Activated CD8-positive, alpha-beta memory T cell treated with anti-CD3 and anti-CD28 coated beads, Interleukin-2, amount 10 ng/mL, durations not matched to agents 7 days and 5 days (primary cell): ENCODE measurements at places on chromosomes 2 and 18. TPM values are rescaled to one million over a fixed set of nuclear protein-coding genes. Genes with fewer than 3 reads are reported as not detected.

DNA sequence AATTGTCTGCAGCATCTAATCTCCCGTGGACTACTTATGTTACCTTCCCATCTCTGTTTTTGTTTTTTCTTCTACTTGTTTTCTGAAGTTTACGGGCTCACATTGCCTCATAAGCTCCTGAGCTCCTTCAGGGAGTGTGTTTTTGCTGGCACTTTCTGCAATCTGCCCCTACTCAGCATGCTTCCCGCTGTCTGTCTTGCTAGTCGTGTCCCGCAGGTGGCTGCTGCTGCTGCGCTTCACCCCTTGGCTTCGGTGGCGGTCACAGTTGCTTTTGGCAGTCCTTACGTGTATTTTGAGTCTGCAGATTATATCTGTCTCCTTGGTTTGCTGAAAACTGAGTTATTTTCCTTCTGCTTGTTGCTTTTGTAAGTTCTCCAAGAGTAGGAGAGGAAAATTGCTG is 37.3 kb downstream of the FER1L5 start:
- DNase-seq = no peak
- no peak overlapping the region for H3K4me3 ChIP-seq
- H3K27ac ChIP-seq = no peak overlapping the region
- no peaks in the 10 kb centered on the region for H3K4me1 ChIP-seq
- no peaks in the 10 kb centered on the region for H3K36me3 ChIP-seq
- peaks cover 11% of the 10 kb centered on the region for H3K27me3 ChIP-seq

GRCh38 chr2:64338108-64338507 is 115.9 kb upstream of the LGALSL start:
- no peak overlapping the region for H3K4me3 ChIP-seq
- H3K27ac ChIP-seq = no peak overlapping the region
- no peaks in the 10 kb centered on the region for H3K36me3 ChIP-seq

- H3K4me1 ChIP-seq = peaks cover 12% of the 10 kb centered on the region
- peaks cover 75% of the 10 kb centered on the region for H3K27me3 ChIP-seq
- no peak for DNase-seq
- peak within 1 kb of the TSS; percentile 59 for H3K27ac ChIP-seq
- peak within 1 kb of the TSS; percentile 44 for H3K4me3 ChIP-seq
Observed at GRCh38 chr2:109128616-109129355, at the start of gene SH3RF3. Gene SH3RF3 (plus strand): TSS chr2:109129205.

GRHL1 gene
- total RNA-seq = 1.0 TPM

DNA sequence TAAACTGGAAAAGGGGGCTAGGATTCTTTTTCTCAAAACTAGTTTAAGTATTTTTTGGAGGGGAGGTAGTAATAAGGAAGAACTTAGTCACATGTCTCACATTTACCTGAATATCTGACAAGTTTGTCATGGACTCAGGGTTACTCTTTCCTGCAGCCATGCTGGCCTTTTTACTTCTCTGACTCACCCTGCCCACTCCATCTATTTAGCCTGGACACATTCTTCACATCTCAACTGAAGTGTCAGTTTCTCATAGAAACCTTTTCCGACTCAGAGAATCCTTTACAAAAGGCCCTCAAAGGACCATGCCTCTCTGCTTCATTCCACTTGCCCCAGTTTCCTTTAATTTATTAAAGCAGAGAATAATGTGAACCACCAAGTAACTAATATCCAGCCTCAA is 42.6 kb downstream of the SCN7A start:
- no peak for DNase-seq
- no peaks in the 10 kb centered on the region for H3K36me3 ChIP-seq
- no peaks in the 10 kb centered on the region for H3K27me3 ChIP-seq

DNA sequence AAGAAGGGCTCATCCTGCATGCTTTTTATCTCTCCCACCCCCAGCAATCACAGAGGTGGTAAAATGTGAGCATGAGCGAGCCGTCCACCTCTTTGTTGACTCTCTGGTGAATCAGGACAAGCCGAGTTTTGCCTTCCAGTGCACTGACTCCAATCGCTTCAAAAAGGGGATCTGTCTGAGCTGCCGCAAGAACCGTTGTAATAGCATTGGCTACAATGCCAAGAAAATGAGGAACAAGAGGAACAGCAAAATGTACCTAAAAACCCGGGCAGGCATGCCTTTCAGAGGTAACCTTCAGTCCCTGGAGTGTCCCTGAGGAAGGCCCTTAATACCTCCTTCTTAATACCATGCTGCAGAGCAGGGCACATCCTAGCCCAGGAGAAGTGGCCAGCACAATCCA is 19.5 kb downstream of the LIPG start:
- peaks cover 24% of the 10 kb centered on the region for H3K27me3 ChIP-seq
- no peak overlapping the region for H3K4me3 ChIP-seq
- H3K36me3 ChIP-seq = no peaks in the 10 kb centered on the region
- H3K27ac ChIP-seq = no peak overlapping the region

TBR1 gene
- total RNA-seq = not detected

DNA sequence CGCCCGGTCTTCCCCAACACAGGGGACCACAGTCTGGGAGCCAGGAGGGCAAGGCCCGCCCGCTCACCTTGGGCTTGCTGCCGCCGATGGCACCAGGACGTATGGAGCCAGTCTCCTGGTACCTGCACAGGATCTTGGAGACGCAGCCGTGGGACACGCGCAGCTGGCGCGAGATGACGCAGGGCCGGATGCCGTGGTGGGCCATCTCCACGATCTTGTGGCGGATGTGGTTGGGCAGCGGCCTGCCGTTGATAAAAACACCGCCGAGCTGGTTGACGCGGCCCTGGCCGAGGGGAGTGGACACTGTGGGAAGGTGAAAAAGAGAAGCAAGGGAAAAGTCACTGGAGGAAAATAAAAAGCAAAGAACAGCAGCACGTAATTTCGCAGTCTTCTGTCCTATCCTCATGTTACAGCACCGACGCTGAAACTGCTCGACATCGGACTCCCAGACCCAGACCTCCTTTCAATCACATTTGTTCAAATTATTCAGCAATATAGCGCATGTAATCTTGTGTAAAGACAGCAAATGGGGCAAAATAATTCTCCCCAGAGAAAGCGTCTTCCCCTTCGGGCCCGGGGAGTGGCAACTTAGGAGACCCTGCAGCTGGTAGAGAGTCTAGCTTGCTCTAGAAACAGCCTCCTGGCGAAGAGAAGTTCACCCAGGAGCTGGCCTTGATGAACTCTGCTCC is 1.7 kb downstream of the PAX3 start:
- H3K4me1 ChIP-seq = peaks cover 15% of the 10 kb centered on the region
- DNase-seq = no peak
- H3K4me3 ChIP-seq = no peak overlapping the region
- peaks cover 3% of the 10 kb centered on the region for H3K36me3 ChIP-seq

EVX2 gene
- not detected for total RNA-seq

GRCh38 chr2:25514043-25514637 is 159.2 kb downstream of the DTNB start:
- peaks cover 30% of the 10 kb centered on the region for H3K4me1 ChIP-seq
- peaks cover 13% of the 10 kb centered on the region for H3K36me3 ChIP-seq
- peak overlapping the region; percentile 5 for H3K4me3 ChIP-seq
- DNase-seq = no peak

PROKR1 gene
- total RNA-seq = not detected

- no peaks in the 10 kb centered on the region for H3K4me1 ChIP-seq
- H3K36me3 ChIP-seq = no peaks in the 10 kb centered on the region
Observed at GRCh38 chr2:16509042-16509441, 156.6 kb downstream of the CYRIA start.

DNA sequence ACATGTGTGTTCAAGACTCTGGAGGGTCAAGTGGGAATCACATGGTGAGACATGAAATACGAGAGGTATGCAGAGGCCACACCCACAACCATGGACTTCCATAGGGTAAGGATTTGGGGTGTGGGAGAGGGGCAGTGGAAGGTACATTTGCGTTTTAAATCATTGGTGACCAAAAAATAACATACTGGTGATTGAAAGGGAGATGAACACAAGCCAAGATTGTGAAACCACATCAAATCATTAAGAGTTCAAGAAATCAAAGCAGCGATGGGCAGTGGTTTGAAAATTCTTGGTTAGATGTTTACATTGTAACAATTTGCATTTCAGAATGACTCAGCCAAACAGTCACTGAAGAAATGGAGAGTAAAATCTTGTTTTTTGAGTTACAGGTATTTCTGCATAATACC is 1.9 kb upstream of the CABYR start:
- DNase-seq = no peak
- no peak overlapping the region for H3K27ac ChIP-seq
- peaks cover 29% of the 10 kb centered on the region for H3K4me1 ChIP-seq
- H3K36me3 ChIP-seq = peaks cover 31% of the 10 kb centered on the region
- H3K4me3 ChIP-seq = no peak overlapping the region
- H3K27me3 ChIP-seq = peaks cover 28% of the 10 kb centered on the region

ITGB6 gene
- not detected for total RNA-seq

KCNG2 gene
- not detected for total RNA-seq

- DNase-seq = no peak
- H3K27ac ChIP-seq = no peak overlapping the region
- H3K4me3 ChIP-seq = no peak overlapping the region
- H3K27me3 ChIP-seq = peaks cover 3% of the 10 kb centered on the region
Observed at GRCh38 chr2:173386738-173387065, 32.0 kb downstream of the CDCA7 start.

BOK gene
- total RNA-seq = not detected

DNA sequence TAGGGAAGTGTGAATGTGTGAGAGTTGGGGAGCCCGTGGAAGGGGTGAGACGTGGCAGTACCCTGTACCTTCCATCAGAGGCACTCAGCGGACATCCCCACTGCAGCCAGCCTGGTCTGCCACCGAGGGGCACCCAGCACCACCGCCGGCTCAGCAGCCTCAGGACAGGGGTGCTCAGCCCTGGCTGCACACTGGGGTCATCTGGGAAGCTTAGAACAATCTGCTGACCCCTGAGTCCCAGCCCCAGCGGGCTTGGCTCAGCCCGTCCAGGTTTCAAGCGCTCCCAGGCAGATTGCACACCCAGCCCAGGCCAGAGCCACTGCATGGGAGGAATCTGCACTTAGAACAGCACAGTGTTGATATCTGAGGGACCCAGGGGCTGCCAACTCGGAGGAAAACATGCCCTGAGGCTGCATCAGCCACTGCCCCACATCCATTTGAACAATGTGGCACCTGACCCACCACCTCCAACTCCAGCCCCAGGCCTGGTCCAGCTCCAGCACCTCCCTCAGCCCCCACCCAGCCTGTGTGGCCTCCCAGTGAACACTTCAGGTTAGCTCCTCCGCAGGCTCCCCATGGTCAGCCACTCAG is 147.1 kb upstream of the OTOS start:
- no peaks in the 10 kb centered on the region for H3K4me1 ChIP-seq
- H3K36me3 ChIP-seq = no peaks in the 10 kb centered on the region
- peaks cover 7% of the 10 kb centered on the region for H3K27me3 ChIP-seq
- H3K27ac ChIP-seq = no peak overlapping the region

ZNF532 gene
- 2.4 TPM for total RNA-seq

DNA sequence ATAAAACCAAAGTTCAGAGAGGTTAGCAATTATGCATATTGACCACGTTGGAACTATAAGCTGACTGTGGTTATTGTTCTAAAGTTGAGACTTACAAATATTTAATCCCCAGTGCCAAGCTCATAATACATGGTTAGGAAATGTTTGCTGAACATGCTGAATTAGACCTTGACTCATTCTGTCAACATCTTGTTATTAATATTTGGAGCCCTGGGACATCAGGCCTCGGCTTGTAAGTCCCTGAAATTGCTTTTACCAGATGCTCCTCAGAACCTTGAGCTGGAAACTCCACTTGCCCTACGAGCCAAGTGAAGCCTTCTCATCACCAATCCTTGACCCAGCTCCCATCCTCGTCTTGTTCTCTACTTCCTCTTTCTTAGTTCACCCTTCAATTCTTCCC is 21.2 kb downstream of the DYNAP start:
- peaks cover 15% of the 10 kb centered on the region for H3K4me1 ChIP-seq
- no peaks in the 10 kb centered on the region for H3K36me3 ChIP-seq
- peaks cover 2% of the 10 kb centered on the region for H3K27me3 ChIP-seq
- no peak for DNase-seq

- H3K4me1 ChIP-seq = peaks cover 6% of the 10 kb centered on the region
- no peak for DNase-seq
- peaks cover 2% of the 10 kb centered on the region for H3K36me3 ChIP-seq
- no peaks in the 10 kb centered on the region for H3K27me3 ChIP-seq
- no peak overlapping the region for H3K27ac ChIP-seq
Observed at GRCh38 chr2:120239488-120240287, 13.0 kb upstream of the RALB start.

CYBRD1 gene
- 0.44 TPM for total RNA-seq

ARHGAP28 gene
- not detected for total RNA-seq

SCYGR2 gene
- total RNA-seq = not detected
